Myocyte (in vitro differentiated cells): ENCODE measurements at places on chromosomes 16 and 17.

- no peak for DNase-seq
Measured at GRCh38 chr17:70119983-70120382, 45.0 kb downstream of the KCNJ16 start.

- no peak for DNase-seq
Measured at GRCh38 chr16:51755577-51756355, 604.7 kb upstream of the SALL1 start.

- peak; percentile 49 for DNase-seq
Measured at GRCh38 chr17:42141382-42141781, 13.4 kb downstream of the RAB5C start.

- no peak for DNase-seq
Measured at GRCh38 chr17:65449495-65449894, 112.0 kb downstream of the AXIN2 start.

GRCh38 chr16:10419701-10420100, 33.8 kb downstream of the ATF7IP2 start:
- DNase-seq = no peak

GRCh38 chr16:88487124-88487432, 34.0 kb downstream of the ZFPM1 start:
- DNase-seq = no peak

DNA sequence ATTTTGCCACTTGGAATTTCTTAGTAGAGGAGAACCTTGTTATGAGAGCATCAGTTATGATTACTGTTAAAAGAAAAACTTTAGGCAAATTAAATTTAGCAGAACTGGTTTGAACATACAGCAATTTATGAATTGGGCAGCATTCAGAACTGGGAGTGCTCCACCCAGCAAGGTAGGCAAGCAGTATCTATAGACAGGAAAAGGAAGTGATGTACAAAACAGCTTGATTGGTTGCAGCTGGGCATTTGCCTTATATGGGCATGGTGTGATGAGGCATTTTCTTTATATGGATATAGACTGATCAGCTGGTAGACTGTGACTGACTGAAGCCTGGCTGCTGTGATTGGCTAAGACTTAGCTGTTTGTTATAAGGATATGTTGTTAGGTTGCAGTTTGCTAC, 17.6 kb upstream of the CYLD start:
- DNase-seq = no peak

- no peak for DNase-seq
Measured at GRCh38 chr17:49404361-49404760, 10.3 kb downstream of the PHB1 start.

GRCh38 chr17:50524838-50525237, 7.7 kb upstream of the EPN3 start:
- DNase-seq = no peak

GRCh38 chr16:74718741-74719610, 18.3 kb upstream of the MLKL start:
- DNase-seq = no peak

DNA sequence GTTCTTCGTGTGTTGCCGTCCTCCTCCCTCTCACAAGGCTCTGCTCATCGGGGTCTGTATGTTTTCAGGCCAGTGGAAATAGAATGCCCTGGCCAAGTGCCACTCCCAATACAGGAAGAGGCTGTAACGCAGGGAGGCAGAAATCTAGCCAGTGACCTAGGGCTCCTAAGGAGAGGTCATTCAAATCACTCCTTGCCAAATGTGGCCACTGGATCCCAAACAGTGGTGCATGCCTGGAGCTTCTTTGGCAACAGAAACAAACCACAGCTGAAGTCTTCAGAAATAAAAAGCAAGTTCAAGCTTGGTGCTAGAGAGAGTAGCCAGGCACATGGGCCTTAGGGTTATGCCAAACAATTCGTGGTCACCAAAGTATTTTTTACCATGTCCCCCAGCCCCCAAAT, 66.1 kb downstream of the SMG6 start:
- peak; percentile 82 for DNase-seq

DNA sequence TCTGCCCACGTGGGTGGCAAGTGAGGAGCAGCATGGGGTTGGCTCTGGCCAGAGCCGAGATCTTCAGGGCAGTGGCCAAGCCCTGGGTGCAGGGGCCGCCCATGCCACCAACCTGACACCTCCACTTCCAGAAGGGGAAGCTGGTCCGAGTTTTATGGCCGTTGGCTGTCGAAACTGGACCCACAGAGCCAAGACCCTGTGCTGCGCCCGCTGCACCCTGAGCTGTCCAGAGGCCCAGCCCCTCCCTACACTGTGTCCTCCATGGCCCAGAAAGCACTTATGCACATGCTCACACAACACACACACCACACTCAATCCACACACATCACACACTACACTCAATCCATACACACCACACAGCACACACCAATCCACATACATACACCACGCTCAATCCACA, 33.9 kb upstream of the RPTOR start:
- no peak for DNase-seq

- DNase-seq = no peak
Measured at GRCh38 chr17:32239456-32239855, 26.2 kb upstream of the RHBDL3 start.

DNA sequence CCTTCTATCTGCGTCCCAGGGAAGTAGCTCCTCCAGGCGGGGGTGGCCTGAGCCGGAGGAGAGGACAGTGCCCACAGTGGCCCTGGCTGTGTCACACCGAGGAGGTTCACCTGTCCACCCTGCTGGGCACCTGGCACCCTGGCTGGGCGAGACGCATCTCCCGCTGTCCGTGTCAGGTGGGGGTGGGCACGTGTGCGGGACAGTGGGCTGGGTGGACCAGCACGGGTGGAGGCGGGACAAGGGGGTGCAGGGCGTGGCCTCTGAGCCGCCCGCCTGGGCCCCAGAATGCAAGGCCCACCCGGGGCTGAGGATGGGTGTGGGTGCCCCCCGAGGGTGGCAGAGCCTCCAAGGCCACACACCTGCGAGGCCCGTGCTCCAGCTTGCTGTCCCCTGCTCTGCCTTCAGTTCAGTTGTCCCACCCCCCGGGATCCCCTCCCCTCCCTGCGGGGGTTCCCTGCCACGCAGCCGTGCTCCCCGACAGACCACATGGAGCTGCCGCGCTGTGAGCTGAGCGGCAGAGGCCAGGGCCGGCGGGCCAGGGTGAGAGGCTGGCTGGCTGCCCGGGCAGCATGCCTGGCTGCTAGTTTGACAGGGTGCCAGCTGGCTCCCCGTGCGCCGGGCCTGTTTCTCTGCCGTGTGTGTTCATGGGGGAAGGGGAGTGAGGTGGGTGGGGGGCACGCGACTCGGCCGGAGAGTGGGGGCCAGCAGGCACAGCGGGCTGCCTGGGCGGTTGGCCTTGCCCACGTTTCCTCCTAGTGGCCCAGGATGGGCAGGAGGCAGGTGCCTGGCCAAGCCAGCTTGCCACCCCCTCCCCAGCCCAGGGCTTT, 33.9 kb downstream of the BAHCC1 start:
- peak; percentile 85 for DNase-seq

DNA sequence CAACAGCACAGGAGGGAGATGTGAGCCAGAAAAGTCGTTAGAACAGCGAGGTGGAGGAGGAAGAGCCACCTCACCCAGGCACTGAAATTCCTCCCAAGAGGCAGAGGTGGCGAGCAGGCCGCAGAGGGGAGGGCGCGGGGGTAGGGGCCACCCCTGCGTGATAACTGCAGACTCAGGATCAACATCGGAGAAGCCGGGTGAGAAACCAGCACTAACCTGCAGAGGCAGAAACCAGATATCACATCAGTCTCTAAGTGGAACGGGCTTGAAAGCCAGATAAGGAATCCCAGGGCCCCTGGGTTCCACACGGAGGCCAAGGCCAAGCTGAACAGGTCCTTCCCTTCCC, 39.4 kb upstream of the ZC3H18 start:
- no peak for DNase-seq

DNA sequence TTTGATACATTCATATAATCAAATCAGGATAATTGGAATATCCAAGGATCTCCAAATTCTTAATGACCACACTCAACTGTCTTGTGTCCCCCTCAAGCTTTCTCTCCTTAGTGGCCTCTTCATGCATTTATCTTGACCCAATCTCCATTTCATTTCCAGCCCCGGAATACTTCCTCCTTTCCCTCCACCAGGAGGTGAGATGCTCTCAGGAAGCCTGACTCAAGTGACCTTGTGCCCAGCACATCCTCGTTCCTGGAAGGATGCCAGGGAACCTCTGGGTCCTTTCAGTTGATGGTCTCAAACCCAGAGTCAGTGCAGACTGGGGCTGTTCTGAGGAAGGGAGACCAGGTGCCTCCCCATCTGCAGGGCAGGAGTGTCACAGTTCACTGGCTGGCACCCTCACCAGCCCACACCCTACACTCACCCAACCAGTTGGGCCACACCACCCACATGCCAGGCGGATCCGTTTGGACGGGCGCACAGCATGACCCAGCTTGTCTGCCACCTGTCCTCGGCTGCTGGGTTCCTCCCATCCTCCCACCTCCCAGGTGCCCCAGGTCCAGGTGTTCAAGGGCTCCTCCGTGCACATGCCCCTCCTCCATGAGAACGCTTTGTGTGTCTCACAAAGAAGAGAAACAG, 14.0 kb upstream of the EMP2 start:
- no peak for DNase-seq

DNA sequence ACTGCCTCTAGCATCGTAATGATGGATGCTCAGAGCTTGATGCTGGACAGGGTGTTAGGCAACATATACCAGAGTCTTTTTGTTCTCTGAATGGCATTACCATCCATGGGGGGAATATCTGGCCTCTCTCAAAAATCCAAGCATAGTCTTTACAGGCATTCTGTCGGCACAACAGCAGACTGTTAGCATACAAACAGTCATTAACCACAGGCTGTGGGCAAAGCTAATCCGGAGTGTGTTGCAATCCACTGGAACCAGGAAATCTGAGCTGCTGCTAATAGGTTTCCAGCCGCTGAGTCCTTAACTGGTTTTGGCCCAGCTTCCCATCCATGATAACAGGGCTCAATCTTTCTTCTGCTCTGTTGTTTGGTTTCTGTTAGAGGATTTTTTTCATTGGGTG, 371.9 kb downstream of the HS3ST3B1 start:
- peak; percentile 76 for DNase-seq

GRCh38 chr16:86751076-86752030, 173.0 kb downstream of the FOXL1 start:
- peak; percentile 84 for DNase-seq

- no peak for DNase-seq
Measured at GRCh38 chr17:50380369-50381259, 7.6 kb downstream of the EME1 start.

DNA sequence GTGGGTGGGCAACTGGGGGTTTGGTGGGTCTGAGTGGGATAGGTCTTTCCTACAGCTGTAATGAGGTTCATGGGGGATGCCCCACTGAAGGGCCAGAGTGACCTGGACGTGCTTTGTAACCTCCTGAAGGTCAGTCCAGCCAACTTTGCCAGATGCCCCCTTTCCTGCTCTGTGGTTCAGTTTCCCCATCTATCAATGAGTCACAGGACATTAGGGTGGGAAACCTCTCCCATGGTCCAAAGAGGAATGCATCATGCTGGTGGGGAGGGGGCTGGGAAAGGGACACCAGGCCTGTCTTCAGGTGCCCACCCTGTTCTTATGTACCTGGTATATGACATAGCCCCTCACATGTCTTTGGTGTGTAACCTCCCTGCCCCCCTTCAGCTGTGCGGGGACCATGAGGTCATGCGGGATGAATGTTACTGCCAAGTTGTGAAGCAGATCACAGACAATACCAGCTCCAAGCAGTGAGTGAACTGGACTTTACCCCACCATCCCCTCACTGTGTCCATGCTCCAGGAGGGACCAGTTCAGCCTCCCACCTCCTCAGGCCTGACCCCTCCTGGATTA, 24.0 kb upstream of the ALKBH5 start:
- DNase-seq = peak; percentile 57

DNA sequence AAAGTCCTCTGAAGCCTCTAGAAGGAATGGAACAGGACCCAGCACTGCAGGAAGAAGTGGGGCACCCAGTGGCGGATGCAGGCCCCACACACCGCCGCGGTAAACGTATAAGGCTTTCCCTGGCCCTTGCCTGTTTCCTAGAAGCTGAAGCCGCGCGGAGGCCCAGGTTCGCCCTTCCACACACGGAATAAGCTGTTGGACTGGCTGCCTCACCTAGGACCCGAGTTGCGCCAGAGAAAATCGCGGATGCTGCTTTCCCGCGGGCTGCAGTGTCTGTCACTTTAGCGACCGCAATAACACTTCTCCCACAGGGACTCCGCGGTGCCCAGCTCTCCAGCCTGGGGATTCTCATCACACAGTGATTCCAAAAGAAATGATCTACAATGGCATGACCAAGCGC, 1736.9 kb downstream of the TP53TG3F start:
- DNase-seq = no peak

- no peak for DNase-seq
Measured at GRCh38 chr17:79176792-79177601, 102.4 kb downstream of the ENGASE start.

DNA sequence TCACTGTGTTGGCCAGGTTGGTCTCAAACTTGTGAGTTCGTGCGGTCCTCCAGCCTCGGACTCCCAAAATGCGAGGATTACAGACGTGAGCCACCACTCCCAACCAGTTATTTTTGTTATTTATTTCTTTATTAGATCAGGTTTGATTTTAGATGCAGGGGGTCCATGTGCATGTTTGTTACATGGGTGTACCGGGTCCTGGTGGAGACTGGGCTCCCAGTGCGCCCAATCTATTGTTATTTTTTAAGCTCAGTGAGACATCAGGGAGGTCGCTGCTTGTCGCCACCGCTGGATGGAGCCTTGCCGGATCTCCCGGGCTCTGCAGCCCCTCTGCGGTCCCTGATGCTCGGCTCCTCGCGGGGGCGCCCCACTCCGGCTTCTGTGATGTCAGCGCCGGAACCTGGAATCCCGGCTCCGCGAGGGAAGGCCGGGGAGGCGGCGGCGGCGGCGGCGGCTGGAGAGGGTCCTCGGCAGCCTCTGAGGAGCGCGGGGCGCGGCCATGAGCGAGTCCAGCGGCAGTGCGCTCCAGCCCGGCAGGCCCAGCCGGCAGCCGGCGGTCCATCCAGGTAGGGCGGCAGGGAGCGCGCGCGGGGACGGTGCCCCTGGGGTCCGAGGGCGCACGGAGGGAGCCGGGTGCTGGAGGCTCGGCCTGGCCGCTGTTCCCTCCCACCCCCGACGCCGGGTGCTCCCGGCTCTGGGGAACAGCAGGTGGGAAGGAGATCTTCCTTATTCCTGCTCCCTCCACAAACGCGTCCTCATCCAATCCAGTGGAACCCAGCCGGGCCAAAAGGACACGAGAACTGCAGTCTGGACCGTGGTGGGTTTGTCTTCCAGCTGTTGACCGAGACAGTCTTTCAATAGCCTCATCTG, at the start of gene TMC7:
Gene TMC7 (plus strand): TSS at position 370 of the 870 bp plus-strand sequence. CDS start 130 bp downstream, at position 500.
- DNase-seq = peak; percentile 94

- no peak for DNase-seq
Measured at GRCh38 chr16:31078597-31079341, 4.5 kb downstream of the ZNF646 start.

DNA sequence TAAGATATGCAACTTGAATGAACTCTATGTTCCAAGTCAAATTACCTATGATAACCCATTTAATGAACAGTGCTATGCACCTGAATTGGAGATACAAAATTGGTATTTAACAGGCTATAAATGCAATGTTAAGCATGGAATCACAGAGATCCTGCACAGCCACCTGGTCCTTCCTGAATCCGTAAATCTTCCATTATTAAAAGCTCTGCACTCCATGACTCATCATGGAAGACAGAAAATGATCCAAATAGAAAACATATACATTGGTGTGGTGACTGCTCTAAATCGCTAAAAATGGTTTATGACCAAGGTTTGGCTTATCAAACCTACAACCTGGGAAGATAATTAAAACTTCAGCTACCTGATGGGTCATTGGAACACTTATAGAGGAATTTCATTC, 45.3 kb downstream of the GLG1 start:
- DNase-seq = no peak
